ENCODE measurements at places on chromosomes 5 and 9.

DNA sequence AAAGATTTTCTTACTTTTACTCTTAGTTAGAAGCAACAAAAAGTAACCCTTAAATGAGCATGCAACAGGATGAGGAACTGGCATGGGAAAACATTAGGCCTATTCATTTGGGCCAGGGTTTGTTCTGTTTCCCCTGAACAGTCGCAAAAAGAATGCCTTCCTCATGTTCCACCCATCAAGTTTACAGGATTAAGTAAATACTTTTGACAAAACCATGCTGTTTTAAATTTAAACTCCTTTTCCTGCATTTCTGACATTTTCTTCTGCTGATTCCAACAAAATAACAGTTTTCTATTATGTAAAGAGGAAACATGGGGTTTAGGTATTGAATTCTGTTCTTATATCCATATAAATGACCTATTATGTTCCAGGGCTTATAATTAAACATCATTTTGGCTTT lies 236.6 kb upstream of the ACTBL2 start:
- no peak for DNase-seq

DNA sequence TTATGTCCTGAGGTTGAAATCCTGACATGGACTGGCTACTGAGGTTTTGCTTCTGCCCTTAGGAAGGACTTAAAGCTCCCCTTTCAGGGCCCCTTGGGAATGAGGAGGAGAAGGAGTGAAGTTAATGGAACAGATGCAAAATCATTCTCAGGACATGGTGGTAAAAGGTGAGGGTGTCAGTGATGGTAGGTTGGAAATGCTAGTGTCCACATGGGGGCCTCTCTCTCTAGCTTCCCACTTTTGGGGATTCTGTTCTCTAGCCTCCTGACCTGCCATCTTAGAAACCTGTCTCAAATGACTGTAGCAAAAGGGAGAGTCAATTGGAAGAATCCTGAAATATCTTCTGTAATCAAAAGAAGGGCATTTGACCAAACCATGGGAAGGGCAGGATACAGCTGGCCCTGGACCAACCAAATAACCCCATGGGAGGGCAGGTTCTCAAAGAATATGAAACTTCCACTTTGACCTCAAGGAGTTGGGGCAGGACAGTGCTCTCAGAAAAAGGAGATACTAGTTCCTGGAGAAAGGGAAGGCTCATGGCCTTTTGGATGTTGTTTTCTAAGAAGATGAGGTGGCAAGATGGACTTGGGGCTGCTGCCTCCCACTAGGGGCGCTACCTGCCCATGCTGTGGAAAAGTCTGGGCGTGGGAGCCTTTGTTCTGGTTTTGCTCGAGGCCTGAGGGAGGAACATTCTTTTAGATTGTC lies 21.2 kb upstream of the MLANA start:
- DNase-seq: no peak

DNA sequence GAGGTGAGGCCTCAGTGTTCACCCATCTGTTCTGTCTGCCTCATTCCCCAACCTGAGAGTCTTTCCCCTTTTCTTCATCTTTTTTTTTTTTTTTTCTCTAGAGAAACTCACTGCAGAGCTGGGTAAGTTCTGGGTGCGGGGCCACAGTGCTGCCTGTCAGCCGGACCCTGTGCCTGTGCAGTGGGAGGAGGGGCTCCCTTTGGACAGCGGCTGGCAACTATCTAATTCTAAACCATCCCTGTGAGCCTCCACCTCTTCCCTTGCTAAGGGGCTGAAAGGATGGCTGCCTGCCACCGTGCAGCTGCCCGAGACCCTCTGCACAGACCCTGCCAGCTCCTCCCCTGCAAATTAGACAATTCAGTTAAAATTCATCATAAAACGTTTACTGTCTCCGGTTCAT lies 14.1 kb downstream of the BTNL9 start:
- DNase-seq: no peak

DNA sequence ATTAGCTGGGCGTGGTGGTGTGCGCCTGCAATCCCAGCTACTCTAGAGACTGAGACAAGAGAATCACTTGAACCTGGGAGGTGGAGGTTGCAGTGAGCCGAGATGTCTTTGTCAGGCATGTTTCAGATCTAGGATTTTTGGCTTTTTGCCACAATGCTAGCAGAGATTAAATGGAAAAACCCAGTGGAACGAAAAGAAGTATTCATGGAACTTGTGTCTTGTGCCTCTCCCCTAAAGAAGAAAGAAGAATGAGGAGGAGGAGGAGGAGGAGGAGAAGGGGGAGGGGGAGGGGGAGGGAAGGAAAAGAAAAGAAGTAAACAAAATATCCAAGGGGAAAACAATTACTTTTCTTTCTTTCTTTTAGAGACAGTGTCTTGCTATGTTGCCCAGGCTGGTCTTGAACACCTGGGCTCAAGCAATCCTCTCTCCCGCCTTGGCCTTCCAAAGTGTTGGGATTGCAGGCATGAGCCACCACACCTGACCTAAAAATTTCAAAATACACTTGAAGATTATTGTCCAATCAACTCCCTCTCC lies 106.0 kb downstream of the ARRDC3 start:
- DNase-seq: no peak

- no peak for DNase-seq
Observed at GRCh38 chr5:81779125-81779915, 28.4 kb upstream of the SSBP2 start.

DNA sequence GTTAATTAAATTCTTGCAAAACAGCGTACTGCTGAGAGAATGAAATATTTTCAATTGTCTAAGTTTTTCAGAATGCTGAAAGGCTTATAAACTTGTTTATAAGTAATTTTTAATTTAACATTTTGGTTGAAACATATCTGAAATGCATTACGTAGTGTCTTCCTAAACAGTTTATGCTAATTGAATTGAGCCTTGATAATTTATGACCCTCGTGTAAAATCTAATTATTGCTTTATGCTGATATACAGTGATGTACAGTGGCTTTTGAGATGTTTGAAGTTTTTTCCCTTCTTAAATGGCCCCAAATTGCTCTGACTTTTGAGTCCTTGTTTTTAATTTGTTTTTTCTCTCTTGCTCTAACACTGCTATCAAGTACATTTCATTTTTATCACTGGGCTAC lies 262.7 kb downstream of the FBXL7 start:
- no peak for DNase-seq

GRCh38 chr5:72353046-72353445 lies 32.9 kb downstream of the PTCD2 start:
- DNase-seq: no peak

- DNase-seq: no peak
Observed at GRCh38 chr9:24572406-24572805, 26.7 kb upstream of the IZUMO3 start.

GRCh38 chr5:1010641-1011046 lies 2.0 kb downstream of the NKD2 start:
- DNase-seq: no peak

Data from stimulated activated CD8-positive, alpha-beta memory T cell treated with anti-CD3 and anti-CD28 coated beads, Interleukin-15, amount 100 ng/mL, for 48 hours (primary cell).